ENCODE measurements at places on chromosomes 5 and 9. TPM values are rescaled to one million over a fixed set of nuclear protein-coding genes. Genes with fewer than 3 reads are reported as not detected.

GLDC gene
- total RNA-seq: 10.7 TPM

MAMDC2 gene
- total RNA-seq: 0.27 TPM

SHB gene
- 40.8 TPM for total RNA-seq

PRPF4 gene
- 51.3 TPM for total RNA-seq

OR1K1 gene
- not detected for total RNA-seq

Measured in A549 treated with AZD2906 at 1 μM for 4 hours (cell line).